A549 (cell line): ENCODE measurements at places on chromosomes 16 and 17. TPM values are rescaled to one million over a fixed set of nuclear protein-coding genes. Genes with fewer than 3 reads are reported as not detected.

- peak; percentile 85 for DNase-seq
Observed at GRCh38 chr16:89827383-89828198, 684 bp upstream of the SPIRE2 start.

DNA sequence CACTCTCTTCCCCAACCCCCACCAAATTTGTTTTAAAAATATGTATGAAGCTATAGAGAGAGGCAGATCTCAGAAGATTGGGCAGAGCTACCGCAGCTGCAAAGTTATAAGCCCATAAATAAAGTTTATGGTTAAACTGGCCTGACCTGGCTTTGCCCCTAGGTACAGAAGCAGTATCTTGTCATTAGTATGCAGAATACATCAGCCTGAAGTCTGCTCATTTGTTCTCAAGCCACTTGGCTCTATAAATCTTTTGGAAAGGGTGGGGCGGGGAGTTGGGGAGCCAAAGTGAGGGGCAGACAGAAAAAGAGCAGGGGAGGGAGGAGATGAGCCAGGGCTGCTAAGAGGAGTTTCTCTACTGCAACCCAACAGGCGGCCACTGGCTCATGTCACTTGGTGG, 113.2 kb downstream of the SOX9 start:
- no peak for DNase-seq

DNA sequence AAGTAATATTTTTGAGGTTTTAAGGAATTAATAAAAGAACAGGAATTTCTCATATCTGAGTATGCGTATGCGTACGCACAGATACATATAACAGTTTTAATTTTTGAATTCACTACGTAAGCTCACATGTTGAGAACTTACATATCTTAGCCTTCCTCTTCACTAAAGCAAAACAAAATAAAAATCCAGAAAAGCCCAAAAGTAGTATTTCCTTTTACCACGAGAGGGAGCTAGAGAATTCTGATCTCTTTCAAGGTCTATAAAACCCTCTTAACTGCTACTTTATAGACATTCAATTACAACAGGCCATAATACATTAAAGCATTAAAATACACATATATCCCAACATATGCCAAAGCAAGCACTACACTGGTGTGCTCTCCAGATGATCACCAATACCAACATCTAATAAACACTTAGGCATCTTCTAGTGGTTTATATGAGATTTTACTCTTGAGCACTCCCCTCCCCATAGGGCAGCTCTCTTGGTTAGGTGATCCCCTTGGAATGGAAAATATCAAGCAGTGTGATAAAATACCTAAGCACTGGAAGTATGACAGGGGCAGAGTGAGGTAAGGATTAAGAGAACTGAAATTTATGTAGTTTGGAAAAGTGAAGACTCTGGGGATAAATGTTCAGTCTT, 94.0 kb downstream of the SKAP1 start:
- peak; percentile 68 for DNase-seq

PFN1 gene
- polyA plus RNA-seq = 3,195 to 3,341 TPM (median 3,230 TPM) in 3 replicates

- peak; percentile 67 for DNase-seq
Observed at GRCh38 chr17:7997186-7997585, 5.2 kb upstream of the GUCY2D start.

GRCh38 chr17:48122665-48123045, 15.1 kb downstream of the SNX11 start:
- no peak for DNase-seq

GRCh38 chr16:11215935-11216556, 40.0 kb downstream of the SOCS1 start:
- DNase-seq = no peak

- peak; percentile 56 for DNase-seq
Observed at GRCh38 chr17:17959520-17960361, 12.5 kb downstream of the TOM1L2 start.

DNA sequence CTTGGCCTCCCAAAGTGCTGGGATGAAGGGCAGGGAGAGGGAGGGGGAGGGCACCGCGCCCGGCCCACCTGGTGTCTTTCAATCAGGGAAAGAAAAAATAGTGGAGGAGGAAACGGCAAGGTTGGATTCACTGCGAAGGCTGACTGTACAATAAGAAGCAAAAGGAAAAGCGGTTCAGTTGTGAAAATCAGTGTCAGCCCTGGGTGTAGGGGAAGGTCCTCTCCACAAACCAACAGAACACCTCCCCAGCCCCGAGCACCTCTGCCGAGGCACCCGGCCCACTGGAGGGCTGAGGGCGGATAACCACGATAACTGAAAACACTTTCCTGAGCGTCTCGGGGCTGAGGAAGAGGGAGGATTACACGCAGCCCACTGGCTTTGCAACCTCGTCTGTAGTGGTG, 1.4 kb upstream of the SPG7 start:
- DNase-seq = no peak

GRCh38 chr16:73845238-73846006, 451.2 kb upstream of the PSMD7 start:
- no peak for DNase-seq

AIPL1 gene
- polyA plus RNA-seq = not detected in 3 replicates

DNA sequence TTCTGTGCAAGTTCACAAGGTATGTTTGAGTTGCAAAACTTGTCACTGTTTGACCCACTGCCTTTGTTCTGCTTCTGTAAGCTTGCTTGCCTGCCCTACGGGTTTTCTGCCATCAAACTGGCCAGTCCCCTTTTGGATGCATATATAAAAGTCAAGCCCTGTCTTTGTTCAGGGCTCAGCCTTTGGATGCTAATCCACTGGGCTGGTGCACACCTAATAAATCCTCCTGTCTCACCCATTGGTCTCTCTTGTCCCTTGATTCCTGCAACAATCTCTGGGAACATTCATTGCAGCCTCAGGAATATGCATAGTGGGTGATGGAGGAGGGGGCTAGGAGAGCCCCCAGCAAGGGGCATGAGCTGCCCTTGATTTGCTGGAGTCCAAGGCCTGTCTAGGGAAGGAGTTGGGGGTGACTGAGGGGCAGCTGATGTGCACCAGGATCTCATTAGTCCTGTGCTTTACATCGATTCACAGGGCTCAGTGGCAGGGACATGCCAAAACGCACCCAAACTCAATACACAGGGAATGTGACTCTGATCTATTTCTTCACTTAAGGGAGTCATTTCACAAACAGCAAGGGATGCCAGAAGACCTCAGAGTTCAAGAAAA, 225.4 kb upstream of the NLRP1 start:
- DNase-seq = peak; percentile 42

DNA sequence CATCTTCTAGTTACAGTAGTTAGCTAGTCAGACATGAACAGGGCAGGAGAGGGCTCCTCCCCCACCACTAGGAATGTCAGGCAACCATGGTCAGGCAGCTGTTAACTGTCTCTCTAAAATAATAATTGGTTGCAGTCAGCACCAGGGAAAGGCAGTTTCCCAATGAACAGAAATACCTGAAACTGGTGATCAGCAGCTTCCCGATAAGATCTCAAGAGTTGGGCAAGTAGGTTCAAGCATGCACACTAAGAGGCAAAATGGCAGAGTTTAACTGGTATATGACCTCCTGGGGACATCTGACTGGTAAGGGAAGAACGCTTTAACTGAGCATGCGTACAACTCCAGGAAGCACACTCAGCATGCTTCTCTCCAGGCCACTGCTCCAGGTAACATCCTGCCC, 12.6 kb upstream of the XYLT1 start:
- DNase-seq = no peak

- DNase-seq = no peak
Observed at GRCh38 chr17:82862737-82863382, 23.0 kb upstream of the ZNF750 start.

C1QTNF8 gene
- not detected in 3 replicates for polyA plus RNA-seq

DNA sequence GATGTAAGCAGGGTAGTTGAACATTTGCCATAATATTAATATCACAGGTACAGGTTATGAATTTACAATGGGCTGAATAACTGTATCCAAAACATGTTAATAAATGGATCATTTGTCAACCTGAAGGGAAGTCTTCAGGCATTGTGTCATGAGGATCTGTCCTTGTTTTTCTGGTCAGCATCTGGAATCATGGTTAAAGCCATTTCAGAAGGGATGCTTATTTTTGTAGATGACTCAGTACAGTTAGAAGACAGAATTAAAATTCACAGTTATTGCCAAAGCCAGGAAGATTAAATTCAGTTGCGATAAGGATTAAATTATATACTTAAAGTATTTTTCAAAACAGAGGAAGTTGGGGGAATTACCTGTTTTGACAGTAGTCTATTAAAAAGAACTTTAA, 8.0 kb downstream of the PSMD11 start:
- DNase-seq = no peak

DNA sequence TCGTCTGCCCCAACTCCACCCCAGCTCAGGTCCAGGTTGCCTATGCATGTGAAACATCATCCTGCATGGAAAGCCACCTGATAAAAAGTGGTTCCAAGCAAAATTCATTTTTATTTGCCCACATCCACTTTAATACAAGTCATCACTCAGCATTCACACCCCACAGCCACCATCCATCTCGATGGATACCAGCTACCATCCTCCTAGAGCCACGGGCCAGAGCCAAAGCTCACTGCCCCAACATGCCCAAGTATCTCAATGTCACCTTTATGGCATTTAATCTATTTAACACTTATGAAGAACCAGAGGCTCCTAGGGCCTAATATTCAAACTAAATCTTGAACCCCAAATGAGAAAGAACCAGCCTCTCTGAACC, 70.5 kb downstream of the COPRS start:
- DNase-seq = no peak
